ENCODE measurements at places on chromosomes 3 and 15.

DNA sequence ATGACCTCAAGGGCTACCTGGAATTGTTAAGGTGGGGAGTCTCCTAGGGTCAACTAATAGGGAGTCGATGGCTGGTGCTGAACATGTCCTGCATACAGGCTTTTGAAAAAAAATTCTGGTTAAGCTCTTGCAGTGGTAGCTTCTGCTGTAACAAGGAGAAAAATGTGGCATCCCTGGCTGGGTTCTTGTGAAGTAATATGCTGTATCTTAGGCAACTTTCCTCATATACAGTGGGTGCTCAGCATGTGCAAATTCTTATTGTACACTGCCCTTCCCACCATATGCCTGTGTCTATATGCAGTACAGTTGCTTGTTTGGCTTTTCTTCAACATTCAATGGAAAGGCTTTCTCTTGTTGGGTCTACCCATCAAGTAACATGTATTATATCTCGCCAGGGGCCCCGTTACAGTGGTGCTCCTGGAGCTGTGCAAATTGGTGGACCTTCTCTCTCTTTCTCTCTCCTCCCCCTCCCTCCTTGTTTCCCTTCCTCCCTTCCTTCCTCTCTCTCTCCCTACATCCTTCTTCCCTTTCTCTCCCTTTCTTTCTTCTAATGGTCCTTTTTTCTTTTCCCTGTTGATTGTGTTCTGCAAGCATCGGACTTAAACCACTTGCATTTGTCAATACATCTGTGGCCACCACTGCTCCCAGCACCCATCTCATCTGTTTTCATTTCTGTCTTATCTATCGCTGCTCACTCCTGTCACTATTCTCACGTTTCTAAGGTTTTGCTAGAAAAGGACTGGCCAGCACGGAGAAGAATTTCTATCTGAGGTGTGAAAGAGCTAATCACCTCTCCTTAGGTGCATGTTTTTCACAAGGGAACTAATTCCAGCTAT lies 35.2 kb downstream of the TGFBR2 start:
- no peak for DNase-seq

GRCh38 chr3:41167722-41168497 lies 31.4 kb upstream of the CTNNB1 start:
- DNase-seq = no peak

DNA sequence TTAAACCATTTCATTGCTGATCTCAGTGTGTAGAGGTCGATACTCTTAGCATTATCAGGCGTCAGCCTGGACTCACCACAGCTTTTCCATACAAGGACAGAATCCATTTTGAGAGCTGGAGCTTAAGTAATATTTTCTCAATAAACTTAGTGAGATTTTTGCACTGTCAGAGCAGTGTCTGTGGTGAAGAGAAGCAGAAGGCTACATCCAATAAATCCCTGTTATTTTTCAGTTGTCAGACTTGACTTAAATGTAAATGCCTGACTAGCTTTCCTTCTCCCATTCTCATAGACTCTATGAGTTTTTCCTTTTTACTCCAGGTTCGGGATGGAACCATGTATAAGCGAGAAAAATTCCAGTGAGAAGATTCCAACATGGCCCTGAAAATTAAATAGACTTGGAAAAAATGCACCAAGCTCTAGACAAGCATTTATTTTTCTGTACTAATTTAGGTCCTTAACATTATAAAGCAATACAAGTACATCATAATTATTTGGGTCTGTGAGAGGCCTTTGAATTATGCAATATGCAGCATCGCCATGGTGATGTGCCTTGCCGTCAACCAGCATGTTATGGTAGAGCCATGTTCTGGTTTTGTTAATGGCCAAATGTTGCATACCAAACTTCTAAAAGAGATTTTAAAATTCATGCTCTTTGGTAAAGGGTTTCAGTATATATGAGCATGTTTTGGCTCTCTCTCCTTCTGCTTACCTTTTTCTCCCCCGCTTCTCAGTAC lies 62.0 kb downstream of the RARB start:
- DNase-seq = no peak

DNA sequence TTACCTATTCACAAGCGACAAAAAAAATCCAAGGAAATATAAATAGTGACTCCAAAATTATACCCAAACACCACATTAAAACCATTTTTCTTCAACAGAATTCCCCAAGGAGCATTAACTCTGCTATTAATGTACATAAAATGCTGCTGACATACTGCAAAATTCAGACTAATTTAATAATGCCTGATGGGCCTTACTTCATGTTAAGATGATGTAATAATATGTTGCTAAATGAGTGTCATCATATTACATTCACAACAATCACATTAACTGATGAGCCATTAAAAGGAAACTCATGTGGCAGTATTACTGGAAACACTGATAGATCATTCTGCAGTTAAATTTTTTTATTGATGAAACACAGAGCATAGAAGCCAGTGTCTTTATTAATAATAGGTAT lies 204.9 kb upstream of the CGNL1 start:
- no peak for DNase-seq

DNA sequence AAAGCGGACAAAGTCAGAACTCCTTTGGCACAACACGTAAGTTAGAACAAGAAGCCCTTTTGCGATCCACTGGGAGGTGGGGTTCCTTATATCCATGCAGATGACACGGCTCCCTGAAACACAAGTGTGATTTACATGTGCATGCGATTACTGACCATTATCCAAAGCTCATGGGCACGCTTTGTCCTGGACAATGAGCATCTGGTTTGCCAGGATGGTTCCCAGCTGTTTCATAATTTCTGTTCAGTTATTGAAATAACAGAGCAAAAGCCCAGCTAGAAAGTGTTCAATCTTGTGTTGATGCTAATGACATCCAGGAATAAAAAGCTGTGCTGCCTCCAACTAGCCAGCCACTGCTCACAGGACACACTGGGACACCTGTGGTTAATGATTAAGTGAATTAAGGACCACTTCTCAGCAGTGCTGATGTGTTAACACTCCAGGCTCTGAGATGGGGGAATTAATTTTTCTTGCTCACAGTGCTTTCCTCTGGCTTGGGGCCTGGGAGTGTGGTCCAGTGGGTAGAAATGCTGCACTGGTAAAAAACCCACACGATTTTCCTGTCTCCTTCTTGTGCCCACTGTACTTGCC lies 123.1 kb upstream of the SLC2A2 start:
- no peak for DNase-seq

DNA sequence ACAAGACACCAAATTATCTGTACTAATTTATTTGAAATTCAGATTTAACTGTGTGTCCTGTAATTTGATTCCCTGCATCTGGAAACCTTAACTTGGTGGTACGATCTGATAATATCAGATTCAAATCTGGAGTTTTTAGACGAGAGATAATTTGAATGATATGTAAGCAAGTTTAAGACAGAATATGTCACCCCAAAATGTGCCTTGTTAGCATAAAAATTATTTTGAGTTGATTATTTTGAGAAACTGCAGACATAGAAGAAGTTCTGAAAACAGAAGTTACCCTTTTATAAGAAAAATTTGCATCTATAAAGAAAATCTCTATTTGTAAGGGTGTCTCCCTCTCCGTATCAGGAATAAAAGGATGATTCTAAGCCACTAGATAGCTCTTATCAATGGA lies 1202.8 kb downstream of the ROBO2 start:
- DNase-seq = no peak

- DNase-seq = no peak
These were observed 43.5 kb downstream of the IFT57 start for GRCh38 chr3:108178676-108179075.

DNA sequence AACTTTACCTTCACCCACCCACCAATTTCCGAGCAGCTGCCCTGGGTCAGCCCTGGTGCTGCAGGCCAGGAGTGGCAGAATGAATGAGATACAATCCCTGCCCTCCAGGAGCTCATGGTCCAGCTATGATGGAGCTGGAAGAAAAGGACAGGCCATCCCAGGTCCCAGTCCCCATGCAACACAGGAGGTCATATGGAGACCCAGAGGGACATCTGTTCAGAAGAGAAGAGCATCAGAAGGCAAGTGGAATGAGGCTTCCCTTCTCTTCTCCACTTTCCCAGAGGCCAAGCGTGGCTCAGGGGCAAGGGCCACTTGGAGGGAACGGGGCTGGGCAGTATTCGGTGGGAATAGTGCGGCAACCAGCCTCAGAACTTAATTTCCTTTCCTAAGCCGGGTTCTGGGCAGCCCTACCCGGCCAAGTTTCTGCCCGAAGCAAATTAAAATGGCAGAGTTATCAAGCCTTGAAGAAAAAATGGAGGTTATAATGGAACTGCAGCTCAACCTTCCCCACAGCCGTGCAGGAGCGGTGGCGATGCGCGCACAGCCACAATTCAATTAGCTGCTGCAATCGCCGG lies 35.9 kb downstream of the TLE3 start:
- DNase-seq = no peak

GRCh38 chr15:25689592-25689991 lies 173.5 kb downstream of the ATP10A start:
- DNase-seq = no peak

DNA sequence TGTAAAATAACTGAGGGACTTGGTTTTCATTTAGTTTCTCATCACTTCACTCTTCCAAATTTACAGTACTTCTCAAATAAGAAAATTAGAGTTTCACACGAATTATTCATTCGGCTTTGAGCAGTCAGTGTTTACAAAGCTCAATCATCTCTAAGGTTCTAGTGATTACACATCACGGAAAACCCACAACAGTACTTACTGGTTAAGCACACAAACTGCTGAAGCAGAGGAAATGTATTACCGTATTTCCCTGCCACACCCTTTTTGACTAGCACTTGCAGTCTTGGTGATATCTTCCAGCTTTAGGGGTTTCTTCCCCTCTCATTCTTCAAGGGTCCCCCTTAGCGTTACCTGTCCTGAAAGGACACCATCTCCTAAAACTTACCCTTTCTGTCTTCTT lies 164.8 kb upstream of the CDIN1 start:
- no peak for DNase-seq

DNA sequence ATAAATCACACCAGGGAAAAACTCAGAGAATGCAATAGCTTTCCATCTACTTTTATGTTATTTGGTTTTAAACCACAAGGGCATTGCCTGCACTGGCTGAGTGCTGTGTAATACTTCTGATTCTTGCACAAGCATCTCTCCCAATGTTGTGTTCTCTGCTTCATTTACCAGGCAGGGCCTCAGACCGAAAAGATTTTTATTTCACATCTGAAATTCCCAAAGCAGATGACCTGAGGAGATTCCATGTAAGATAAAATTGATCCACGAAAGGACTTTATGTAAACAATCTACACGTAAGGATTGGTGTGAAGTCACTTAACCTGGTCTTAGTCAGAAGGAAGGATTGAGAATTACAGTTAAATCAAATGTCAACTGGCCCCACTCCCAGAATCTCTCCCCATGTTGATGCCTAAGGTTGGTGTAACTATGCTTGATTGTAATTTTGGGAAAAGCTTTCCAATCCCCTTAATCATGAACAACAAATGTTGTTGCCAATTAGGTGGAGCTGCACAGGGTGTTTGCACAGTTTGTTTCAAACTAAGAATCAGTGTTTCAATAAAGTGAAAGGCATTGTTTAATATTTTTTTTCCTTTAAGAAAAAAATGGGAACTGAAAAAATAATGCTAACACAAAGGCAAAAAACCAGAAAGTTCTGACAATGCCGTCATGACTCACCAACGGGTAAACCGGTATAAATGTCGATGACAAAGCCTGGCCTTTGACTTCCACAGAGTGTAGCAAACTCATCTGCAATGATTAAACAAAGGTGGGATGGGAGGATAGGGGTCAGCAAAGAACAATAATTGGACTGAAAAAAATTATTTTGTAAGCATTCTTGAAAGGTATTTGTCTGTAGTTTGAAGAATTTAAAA lies 128.6 kb downstream of the DUT start:
- DNase-seq = no peak

DNA sequence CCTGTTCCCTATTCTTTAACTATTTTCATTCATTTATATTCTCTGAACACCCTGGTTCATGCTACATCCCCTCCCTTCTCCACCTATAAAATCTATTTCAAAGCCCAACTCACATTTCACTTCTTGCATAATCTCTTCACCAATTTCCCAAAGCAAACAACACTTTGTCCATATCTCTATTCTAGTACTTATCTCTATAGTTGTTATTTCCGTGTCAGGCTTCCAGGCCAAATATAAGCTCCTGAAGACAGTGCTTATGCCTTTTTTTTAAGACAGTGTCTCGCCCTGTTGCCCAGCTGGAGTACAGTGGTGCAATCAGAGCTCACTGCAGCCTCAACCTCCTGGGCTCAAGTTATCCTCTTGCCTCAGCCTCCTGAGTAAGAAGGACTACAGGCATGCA lies 43.6 kb downstream of the DNAH12 start:
- no peak for DNase-seq

- DNase-seq = no peak
These were observed 231.3 kb downstream of the LPP start for GRCh38 chr3:188385295-188385694.

- DNase-seq = no peak
These were observed 61.5 kb upstream of the MEF2A start for GRCh38 chr15:99504071-99504822.

DNA sequence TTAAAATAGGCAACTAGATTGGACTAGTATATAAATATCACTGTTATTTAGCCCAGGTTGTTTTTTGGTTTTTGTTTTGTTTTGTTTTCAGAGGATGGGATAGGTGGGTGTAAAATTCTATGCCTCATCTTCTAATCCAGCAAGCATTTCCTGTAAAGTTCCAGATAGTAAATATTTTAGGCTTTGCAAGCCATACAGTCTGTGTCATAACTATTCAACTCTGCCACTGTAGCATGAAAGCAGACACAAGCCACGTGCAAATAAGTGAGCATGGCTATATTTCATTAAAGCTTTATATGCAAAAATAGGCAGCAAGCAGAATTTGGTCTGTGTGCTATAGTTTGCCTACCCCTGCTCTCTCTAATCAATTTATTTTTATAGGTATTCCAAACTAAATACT lies 657.3 kb upstream of the TGFBR2 start:
- DNase-seq = no peak
